ENCODE measurements at places on chromosomes 3 and 15. TPM values are rescaled to one million over a fixed set of nuclear protein-coding genes. Genes with fewer than 3 reads are reported as not detected.

TMC3 gene
- polyA plus RNA-seq: not detected

EPB42 gene
- not detected for polyA plus RNA-seq

FETUB gene
- not detected for polyA plus RNA-seq

SHC4 gene
- 0.78 TPM for polyA plus RNA-seq

SLC15A2 gene
- polyA plus RNA-seq: 2.9 TPM

GP9 gene
- not detected for polyA plus RNA-seq
